Heart right ventricle (tissue), 16 donors: ENCODE measurements at places on chromosomes 12 and 14. TPM values are rescaled to one million over a fixed set of nuclear protein-coding genes. Genes with fewer than 3 reads are reported as not detected.

The LRP1-AS gene
- total RNA-seq = not detected

The RIMBP2 gene
- total RNA-seq = not detected

The CLEC1B gene
- not detected for total RNA-seq

The BIN2 gene
- total RNA-seq = 0.57 TPM

The NFATC4 gene
- total RNA-seq = 11.9 TPM

The LMNTD1 gene
- total RNA-seq = not detected

DNA sequence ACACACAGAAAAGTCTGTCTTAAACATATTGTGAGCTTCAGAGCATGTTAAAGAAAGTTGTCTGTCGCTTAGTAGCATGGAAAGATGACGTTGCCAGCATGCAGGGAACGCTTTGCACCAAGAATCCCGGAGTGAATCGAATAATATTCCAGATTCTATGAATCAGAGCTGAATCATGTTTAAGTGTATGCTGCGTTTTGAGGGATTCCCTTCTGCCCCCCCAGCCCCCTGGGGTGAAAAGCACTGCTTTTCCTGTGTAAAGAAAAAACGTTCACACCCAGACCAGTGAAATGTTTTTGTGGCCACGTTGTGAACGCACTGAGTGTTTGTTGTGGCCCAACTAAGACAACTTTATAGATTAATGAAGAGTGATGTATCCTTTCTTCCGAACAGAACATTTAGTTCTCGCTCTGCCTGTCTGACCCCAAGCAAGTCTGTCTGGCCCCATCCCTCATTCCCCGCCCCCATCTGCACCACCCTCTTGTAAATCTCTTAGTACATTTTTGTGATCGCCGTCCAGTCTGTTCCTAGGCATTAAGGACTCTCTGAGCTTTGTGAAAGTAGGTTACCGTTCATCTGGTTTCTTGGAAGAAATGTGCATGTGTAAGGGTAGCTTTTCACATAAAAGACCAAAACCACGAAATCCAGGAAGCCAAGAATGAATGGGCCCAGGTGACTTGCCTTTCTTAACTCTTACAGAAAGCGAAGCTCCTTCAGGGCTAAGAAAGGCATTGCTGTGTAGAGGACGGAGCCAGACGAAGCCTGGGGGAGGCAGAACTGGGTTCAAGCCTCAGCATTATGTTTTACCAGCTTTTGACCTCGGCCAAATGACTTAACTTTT is 103.0 kb downstream of the SAMD4A start:
- no peak for DNase-seq
- H3K27ac ChIP-seq = no peak overlapping the region
- H3K4me3 ChIP-seq = no peak overlapping the region
- H3K36me3 ChIP-seq = no peaks in the 10 kb centered on the region
- peaks cover 88% of the 10 kb centered on the region for H3K4me1 ChIP-seq
